Dermis microvascular lymphatic vessel endothelial cell (primary cell): ENCODE measurements at places on chromosomes 1 and 21. TPM values are rescaled to one million over a fixed set of nuclear protein-coding genes. Genes with fewer than 3 reads are reported as not detected.

The REG4 gene
- not detected in 2 replicates for total RNA-seq

The TNFRSF18 gene
- 0.26 and 0.51 TPM in 2 replicates for total RNA-seq

The S100PBP gene
- 11.9 and 14.3 TPM in 2 replicates for total RNA-seq

The TCHHL1 gene
- total RNA-seq: not detected in 2 replicates

The EFNA1 gene
- 132 and 215 TPM in 2 replicates for total RNA-seq

The CHODL gene
- total RNA-seq: 0.13 TPM in 2 replicates

The SFPQ gene
- 127 and 153 TPM in 2 replicates for total RNA-seq

The RPE65 gene
- not detected in 2 replicates for total RNA-seq

The GLIS1 gene
- total RNA-seq: under 0.01 TPM in 1 of 2 replicates, not detected in the other

The SPATA46 gene
- total RNA-seq: not detected in 2 replicates

The TMPRSS2 gene
- not detected in 2 replicates for total RNA-seq

The KLF17 gene
- total RNA-seq: not detected in 2 replicates

The IQGAP3 gene
- total RNA-seq: 6.8 and 12.8 TPM in 2 replicates

The NASP gene
- 64.9 and 69.4 TPM in 2 replicates for total RNA-seq

The PDPN gene
- total RNA-seq: 70.3 and 118 TPM in 2 replicates

The CD34 gene
- total RNA-seq: 12.6 and 19.8 TPM in 2 replicates

The HEYL gene
- total RNA-seq: 0.13 TPM in 1 of 2 replicates, not detected in the other

The CYYR1 gene
- total RNA-seq: 7.4 and 8.7 TPM in 2 replicates

The LRRC41 gene
- total RNA-seq: 44.7 and 61.4 TPM in 2 replicates

The HMCN1 gene
- 4.0 and 21.5 TPM in 2 replicates for total RNA-seq

The PDZK1IP1 gene
- total RNA-seq: 0.13 TPM in 2 replicates

The RBM11 gene
- total RNA-seq: not detected in 2 replicates

The LCE1F gene
- not detected in 2 replicates for total RNA-seq

The IL24 gene
- not detected in 2 replicates for total RNA-seq

The TBX19 gene
- 0.39 and 0.51 TPM in 2 replicates for total RNA-seq

The MATN1 gene
- under 0.01 TPM in 1 of 2 replicates, not detected in the other for total RNA-seq

The SFN gene
- total RNA-seq: 0.13 TPM in 1 of 2 replicates, not detected in the other

The SYT2 gene
- total RNA-seq: not detected in 2 replicates

The ZNF593OS gene
- total RNA-seq: not detected in 2 replicates

The NFASC gene
- under 0.01 and 0.13 TPM in 2 replicates for total RNA-seq

The FNDC5 gene
- 0.25 and 0.51 TPM in 2 replicates for total RNA-seq

The ARTN gene
- not detected in 2 replicates for total RNA-seq

The LCE3E gene
- not detected in 2 replicates for total RNA-seq

The SELENOF gene
- total RNA-seq: 177 and 214 TPM in 2 replicates

The PLA2G2A gene
- total RNA-seq: not detected in 2 replicates

The NOS1AP gene
- total RNA-seq: 0.13 TPM in 2 replicates

The RGS18 gene
- not detected in 2 replicates for total RNA-seq

The B3GALT2 gene
- 1.5 and 3.7 TPM in 2 replicates for total RNA-seq

The CLDN17 gene
- not detected in 2 replicates for total RNA-seq

The AGMAT gene
- total RNA-seq: 0.38 and 0.90 TPM in 2 replicates

The CCDC190 gene
- not detected in 2 replicates for total RNA-seq

The TRMT13 gene
- 6.3 and 6.7 TPM in 2 replicates for total RNA-seq

The CFHR5 gene
- total RNA-seq: not detected in 2 replicates

The MAP3K21 gene
- 0.90 and 1.3 TPM in 2 replicates for total RNA-seq

The OR2L2 gene
- not detected in 2 replicates for total RNA-seq

The LCE1C gene
- not detected in 2 replicates for total RNA-seq

The FLG2 gene
- total RNA-seq: not detected in 2 replicates

The PUSL1 gene
- total RNA-seq: 9.8 and 13.5 TPM in 2 replicates

The DENND2C gene
- total RNA-seq: 4.0 and 6.4 TPM in 2 replicates

The S100A1 gene
- not detected in 2 replicates for total RNA-seq

The C1QC gene
- not detected in 2 replicates for total RNA-seq

The TNFRSF1B gene
- total RNA-seq: 12.4 and 14.8 TPM in 2 replicates

The TAS1R1 gene
- total RNA-seq: 0.13 TPM in 1 of 2 replicates, not detected in the other

The DNMT3L gene
- total RNA-seq: not detected in 2 replicates

The C1orf21 gene
- 5.5 and 18.0 TPM in 2 replicates for total RNA-seq
